ENCODE measurements at places on chromosomes 13 and 19.
A peak's percentile ranks its signal among the peaks of the same experiment; 100 is the strongest.

GRCh38 chr13:77388944-77389624, 62.2 kb upstream of the MYCBP2 start:
- DNase-seq, result no peak

GRCh38 chr19:45020071-45020470, 18.8 kb upstream of the CLASRP start:
- DNase-seq, result no peak

- no peak for DNase-seq
Observed at GRCh38 chr19:19482809-19483596, 32.3 kb downstream of the TSSK6 start.

- no peak for DNase-seq
Observed at GRCh38 chr13:109587689-109588088, 198.7 kb downstream of the IRS2 start.

- DNase-seq, result no peak
Observed at GRCh38 chr13:19155321-19155861, 26.2 kb downstream of the TUBA3C start.

DNA sequence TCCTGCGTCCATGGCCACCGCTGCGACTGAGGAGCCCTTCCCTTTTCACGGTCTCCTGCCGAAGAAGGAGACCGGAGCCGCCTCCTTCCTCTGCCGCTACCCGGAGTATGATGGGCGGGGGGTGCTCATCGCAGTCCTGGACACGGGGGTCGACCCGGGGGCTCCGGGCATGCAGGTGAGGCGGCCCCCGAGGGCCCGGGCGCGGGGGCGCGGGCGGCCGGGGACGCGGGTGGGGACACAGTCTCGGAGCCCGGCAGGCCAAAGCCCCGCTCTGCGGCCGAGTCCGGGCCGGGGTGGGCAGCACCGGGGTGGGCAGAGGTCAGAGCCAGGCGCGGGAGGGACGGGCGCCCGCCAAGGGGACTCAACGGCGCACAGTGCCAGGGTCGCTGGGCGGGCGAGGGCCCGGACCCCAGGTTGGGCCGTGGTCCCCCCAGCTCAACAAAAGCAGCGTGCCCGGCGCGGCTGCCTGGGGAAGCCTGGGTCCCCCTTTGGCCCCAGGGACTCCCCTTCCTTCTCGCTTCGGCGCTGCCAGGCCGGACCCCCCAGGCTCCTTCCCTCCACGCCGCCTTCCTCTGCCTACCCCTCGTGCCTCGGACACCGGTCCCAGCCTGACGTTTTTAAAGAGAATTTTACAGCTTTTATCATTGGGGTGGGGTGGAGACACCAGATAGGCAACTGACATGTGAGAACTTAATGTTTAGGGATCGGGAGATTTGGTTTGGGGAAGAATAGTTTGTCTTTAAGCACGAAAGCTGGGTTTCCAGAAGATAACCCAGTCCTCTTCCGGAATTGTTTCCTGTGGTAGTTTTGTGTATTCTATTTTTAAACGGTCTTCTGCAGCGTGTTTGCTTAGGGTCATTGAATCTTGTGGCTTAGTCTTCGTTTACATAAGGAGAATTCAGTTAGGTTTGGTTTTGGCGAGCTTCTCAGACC, 509 bp downstream of the TPP2 start:
- peak; percentile 4 for DNase-seq

DNA sequence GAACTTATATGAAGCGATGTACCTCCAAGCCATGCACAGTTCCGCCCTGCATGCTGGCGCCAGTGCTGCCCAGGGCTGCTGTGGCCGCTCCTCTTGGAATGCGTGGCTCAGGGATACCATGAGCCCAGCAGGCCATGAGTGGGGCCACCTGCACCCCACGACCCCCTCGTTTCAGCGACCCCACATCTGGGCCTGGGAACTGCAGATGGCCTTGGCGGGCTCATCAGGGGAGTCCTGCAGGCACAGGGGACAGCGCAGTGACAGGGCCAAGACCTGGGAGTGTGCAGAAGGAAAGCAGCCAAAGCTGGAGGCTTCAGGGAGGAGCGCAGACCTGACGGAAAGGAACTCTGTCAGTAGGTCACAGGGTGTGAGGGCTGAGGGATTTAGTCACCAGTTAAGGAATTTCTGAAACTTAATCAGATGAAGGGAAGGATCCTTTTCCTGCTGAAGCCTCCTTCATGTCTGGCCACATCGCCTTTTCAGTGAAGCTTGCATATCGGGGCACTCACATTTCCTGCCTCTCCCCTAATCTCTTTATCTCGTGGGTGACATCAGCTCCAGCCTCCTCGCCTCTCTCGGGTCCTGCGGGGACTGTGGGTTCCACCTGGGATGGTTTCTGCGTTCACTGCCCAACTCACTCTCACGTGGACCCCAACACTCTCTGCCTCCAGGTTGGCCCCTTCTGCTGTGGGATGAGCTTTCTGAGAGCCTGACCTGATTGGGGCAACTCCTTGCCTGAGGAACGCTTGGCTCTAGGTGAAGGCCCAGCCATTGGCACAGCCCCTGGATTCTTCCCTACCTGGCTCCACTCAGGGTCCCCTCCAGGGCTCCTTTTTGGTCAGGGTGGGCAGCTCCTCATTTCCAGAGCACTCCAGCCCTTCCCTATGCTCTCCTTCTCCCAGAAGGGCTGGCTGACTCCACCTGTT, 123.5 kb downstream of the CRYL1 start:
- no peak for DNase-seq

DNA sequence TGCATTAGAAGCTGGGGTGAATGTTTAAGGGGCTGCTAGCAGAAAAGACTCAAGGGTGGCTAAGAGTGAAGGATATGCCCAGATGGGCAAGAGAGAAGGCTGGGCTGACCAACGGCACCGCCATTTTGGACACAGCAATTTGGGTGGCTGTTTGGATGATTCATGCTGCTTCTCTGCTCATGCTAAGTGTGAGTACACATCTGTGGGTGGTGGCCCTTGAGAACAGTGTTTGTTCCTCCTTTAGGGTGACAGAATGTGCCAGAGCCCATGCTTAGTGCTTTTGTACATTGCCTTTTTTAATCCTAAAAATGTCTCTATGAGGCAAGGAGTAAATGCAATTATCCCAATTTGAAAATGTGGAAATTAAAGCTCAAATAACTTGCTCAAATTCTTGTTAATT, 9.8 kb downstream of the CBY2 start:
- DNase-seq, result no peak

Measured in activated T-helper 1 cell treated with Interleukin-2 at 50 U/mL for 16 hours (primary cell).